Natural killer cell treated with Interleukin-12 subunit alpha and Interleukin-12 subunit beta and Interleukin-15 and Interleukin-18, amount 100 ng/mL, for 72 hours (primary cell): ENCODE measurements at places on chromosomes 11 and 22. TPM values are rescaled to one million over a fixed set of nuclear protein-coding genes. Genes with fewer than 3 reads are reported as not detected.

DNA sequence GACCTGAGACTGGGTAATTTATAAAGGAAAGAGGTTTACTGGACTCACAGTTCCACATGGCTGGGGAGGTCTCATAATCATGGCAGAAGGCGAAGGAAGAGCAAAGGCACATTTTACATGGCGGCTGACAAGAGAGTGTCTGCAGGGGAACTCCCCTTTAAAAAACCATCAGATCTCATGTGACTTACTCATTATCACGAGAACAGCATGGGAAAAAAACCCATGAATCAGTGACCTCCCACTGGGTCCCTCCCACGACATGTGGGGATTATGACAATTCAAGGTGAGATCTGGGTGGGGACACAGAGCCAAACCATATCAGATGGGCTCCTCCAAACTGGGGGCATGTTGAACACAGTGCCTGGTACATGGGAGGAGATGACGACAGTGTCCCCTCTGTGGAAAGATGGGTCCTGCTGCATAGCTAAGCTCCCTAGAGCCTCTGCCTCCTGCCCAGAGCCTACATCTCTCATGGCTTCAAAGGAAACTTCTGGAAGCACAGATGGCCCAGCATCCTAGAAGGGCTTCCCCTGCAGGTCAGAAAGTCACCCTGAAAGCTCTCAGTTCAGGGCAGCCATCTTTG lies 46.1 kb downstream of the MYEOV start:
- peaks cover 5% of the 10 kb centered on the region for H3K36me3 ChIP-seq
- H3K27ac ChIP-seq, result no peak overlapping the region
- no peak for DNase-seq
- no peak overlapping the region for H3K4me3 ChIP-seq
- peaks cover 5% of the 10 kb centered on the region for H3K27me3 ChIP-seq

GRCh38 chr11:10744206-10744605 lies 6.8 kb upstream of the CTR9 start:
- H3K27me3 ChIP-seq, result no peaks in the 10 kb centered on the region
- peak overlapping the region; percentile 54 for H3K4me3 ChIP-seq
- H3K4me1 ChIP-seq, result peaks cover 39% of the 10 kb centered on the region
- no peak overlapping the region for H3K27ac ChIP-seq

- H3K36me3 ChIP-seq, result no peaks in the 10 kb centered on the region
- DNase-seq, result no peak
- peak overlapping the region; percentile 46 for H3K27ac ChIP-seq
- peaks cover 31% of the 10 kb centered on the region for H3K4me1 ChIP-seq
- peak overlapping the region; percentile 58 for H3K4me3 ChIP-seq
Measured at GRCh38 chr11:65545853-65546216, 12.3 kb downstream of the LTBP3 start.

- no peak for DNase-seq
- no peak overlapping the region for H3K27ac ChIP-seq
- H3K4me3 ChIP-seq, result no peak overlapping the region
- peaks cover 18% of the 10 kb centered on the region for H3K27me3 ChIP-seq
- H3K4me1 ChIP-seq, result no peaks in the 10 kb centered on the region
- H3K36me3 ChIP-seq, result no peaks in the 10 kb centered on the region
Measured at GRCh38 chr11:115705200-115705599, 201.0 kb upstream of the CADM1 start.

DNA sequence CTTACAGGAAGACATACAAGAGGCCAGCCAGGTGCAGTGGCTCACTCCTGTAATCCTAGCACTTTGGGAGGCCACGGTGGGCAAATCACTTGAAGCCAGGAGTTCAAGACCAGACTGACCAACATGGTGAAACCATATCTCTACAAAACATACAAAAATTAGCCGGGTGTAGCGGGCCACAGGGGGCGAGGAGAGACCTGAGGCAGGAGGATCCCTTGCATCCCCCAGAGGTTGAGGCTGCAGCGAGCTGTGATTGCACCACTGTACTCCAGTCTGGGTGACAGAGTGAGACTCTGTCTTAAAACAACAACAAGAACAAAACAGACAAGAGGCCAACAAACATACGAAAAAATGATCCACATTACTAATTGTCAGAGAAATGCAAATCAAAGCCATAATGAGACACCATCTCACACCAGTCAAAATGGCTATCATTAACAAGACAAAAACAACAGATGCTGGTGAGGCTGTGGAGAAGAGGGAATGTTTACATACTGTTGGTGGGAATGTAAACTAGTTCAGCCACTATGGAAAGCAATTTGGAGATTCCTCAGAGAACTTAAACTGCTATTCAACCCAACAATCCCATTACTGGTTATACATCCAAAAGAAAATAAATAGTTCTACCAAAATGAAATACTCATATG lies 498.8 kb upstream of the ARHGAP42 start:
- H3K4me1 ChIP-seq, result no peaks in the 10 kb centered on the region
- no peaks in the 10 kb centered on the region for H3K27me3 ChIP-seq
- H3K27ac ChIP-seq, result no peak overlapping the region
- DNase-seq, result no peak

GRCh38 chr11:118321386-118322082 lies 17.0 kb downstream of the CD3E start:
- no peak overlapping the region for H3K27ac ChIP-seq
- DNase-seq, result no peak
- H3K36me3 ChIP-seq, result peaks cover 15% of the 10 kb centered on the region
- no peak overlapping the region for H3K4me3 ChIP-seq

DNA sequence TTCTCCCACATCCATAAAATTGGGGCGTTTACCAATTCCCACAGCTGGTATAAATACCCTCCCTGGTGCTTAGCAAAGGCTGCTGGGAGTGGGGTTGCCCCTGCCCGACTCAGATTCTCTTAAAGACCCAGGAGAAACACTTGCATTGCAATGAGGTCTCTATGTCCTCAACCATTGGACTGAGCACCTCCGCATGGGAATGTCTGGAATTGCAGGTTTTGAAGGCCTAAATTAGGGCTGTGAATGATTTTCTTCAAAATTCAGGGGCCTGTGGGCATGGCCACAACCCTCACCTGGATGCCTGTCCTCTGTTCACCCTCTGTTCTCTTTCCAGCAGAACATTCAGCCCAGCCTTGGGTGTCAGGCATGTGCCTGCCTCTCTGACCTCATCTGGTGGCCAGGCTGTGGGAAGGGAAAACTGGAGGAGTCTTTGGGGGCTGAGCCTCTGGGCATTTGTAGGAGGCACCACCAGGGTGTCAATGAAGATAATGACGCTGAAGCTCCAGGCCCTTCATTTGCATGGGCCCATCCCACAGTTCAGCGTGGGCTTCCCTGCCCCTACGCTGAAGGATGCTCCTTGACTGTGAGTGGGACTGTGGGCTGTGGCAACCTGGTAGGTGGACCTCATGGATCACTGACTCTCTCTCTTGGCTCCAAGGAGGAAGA lies 52.7 kb upstream of the MYEOV start:
- H3K36me3 ChIP-seq, result no peaks in the 10 kb centered on the region
- H3K27me3 ChIP-seq, result peaks cover 12% of the 10 kb centered on the region

- no peak for DNase-seq
- peaks cover 4% of the 10 kb centered on the region for H3K27me3 ChIP-seq
- H3K36me3 ChIP-seq, result no peaks in the 10 kb centered on the region
- peak overlapping the region; percentile 41 for H3K4me3 ChIP-seq
- H3K27ac ChIP-seq, result peak overlapping the region; percentile 70
- peaks cover 41% of the 10 kb centered on the region for H3K4me1 ChIP-seq
Measured at GRCh38 chr22:37604875-37605274, 3.8 kb upstream of the GGA1 start.

DNA sequence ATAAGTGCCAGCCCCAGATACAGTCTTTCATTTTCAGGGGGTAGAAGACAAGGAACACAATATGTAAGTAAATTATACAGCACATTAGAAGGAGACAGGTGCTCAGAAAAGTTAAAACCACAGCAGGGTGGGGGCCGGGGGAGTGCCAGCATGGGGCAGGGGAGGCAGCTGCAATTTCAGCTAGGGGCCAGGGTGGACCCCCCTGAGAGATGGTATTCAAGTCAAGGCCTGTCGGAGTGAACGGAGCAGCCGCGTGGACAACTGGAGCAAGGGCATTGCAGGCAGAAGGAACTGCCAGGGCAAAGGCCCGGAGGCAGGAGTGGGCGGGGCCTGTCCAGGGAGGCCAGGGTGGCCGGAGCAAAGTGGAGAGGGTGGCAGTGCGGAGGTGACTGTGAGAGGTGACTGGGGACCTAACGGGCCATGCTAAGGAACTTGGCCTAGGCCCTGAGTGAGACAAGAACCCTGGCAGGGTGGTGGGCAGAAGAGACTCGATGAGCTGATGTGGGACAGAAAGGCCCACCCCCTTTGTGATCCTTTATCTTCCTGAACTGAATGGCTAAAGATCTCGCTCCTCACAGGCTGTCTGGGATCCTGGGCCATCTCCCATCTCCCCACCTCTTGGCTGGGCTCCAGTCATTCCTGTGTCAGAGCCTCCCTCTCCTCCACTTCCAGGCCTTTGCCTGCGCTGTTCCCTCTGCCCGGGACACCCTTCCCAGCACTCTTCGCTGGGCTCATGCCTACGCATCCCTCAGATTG lies 22.4 kb upstream of the FLRT1 start:
- no peaks in the 10 kb centered on the region for H3K36me3 ChIP-seq
- no peak for DNase-seq
- peaks cover under 1% of the 10 kb centered on the region for H3K27me3 ChIP-seq
- no peak overlapping the region for H3K4me3 ChIP-seq

DNA sequence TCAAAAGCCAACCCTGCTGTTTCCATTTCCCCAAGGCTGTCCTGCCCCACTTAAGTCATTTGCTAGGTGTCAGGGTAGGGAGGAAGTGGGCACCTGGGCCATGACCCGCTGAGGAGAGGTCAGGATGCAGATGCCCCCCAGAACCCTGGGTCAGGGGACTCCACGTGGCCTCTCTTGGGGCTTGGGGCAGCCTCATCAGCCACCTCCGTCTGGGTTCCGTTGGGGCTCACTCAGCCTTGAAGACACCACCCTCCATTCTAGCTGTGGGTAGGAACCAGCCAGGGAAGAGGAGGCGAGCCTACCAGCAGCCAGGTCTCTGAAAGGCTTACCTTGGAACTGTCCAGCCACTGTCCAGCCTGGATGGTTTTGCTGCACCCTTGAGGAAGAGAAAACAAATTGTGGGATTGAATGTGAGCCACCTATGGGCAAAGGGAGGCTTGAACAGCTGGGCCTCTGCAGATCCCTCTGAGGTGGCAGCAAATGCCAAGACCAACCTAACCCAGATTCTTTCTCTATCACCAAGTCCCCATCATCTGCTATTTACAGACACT lies 2.5 kb downstream of the APOL4 start:
- H3K4me3 ChIP-seq, result no peak overlapping the region
- no peak for DNase-seq
- H3K4me1 ChIP-seq, result peaks cover 24% of the 10 kb centered on the region

GRCh38 chr11:788009-788640 lies 1.8 kb downstream of the CEND1 start:
- no peak overlapping the region for H3K27ac ChIP-seq
- H3K4me3 ChIP-seq, result no peak overlapping the region
- H3K36me3 ChIP-seq, result no peaks in the 10 kb centered on the region

DNA sequence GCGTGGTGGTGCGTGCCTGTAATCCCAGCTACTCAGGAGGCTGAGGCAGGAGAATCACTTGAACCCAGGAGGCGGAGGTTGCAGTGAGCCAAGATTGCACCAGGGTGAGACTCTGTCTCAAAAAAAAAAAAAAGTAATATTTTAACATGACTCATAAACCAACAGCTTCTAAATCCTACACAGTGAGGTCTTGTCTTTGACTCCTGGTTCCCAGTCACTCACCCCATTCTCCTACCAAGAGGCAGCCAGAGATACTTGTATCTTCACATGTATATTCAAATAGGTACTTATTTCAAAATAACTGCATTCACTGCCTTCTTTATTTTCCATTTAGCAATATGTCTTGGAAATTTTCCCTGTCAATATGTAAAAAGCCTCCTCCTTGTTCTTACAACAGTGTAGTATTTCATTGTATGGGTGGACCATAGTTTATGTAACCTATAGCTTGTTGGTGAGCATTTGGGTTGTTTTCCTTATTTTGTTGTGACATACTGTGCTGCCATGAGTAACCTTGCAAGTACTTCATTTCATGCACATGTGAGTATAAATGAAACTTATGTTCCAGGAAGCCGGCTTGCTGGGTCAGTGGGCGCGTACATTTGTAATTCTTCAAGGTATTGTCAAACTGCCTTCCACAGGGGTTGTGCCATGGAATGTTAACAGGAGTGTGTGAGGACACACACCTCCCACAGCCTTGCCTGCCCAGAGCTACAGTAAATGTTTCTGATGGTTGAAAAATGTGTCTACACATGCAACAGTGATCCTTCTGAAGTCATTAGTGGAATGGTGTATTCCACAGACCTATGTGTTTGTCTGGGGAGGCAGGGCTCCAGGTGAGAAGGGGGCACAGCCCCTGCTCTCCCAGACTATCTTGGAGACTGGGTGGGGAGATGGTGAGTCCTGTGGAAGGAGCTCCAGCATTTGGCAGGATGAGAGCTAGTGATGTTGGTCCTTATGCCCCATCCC lies 47.9 kb downstream of the OSBP2 start:
- peaks cover 24% of the 10 kb centered on the region for H3K4me1 ChIP-seq
- H3K4me3 ChIP-seq, result peak overlapping the region; percentile 64
- no peak for DNase-seq

DNA sequence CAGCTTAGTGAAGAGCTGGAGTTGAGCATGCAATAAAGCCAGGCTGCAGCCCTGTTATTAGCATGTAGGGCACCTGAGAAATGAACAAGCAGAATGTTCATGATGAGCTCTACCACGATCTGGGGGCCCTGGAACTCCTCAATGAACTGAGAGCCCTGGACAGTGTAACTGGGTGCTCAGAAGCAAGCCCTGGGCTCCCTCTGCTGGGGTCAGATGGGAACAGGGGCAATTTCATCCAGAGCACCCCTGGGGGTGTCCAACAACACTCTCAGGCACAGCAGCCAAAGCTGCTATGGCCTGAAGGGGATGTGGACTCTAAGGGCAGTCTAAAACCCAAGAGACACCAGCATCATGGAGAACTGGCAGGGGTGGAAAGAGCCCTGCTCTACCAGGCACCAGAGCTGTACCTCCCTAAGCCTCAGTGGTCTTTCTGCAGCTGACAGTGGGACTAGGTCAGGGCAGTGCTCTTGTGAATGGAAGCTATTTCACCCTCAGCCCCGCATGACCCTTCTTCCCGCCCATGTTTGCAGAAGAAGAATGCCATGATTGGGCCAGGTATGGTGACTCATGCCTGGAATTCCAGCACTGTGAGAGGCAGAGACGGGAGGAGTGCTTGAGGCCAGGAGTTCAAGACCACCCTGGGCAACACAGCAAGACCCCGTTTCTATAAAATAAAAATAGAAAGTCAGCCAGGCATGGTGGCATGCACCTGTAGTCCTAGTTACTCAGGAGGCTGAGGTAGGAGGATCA lies 28.9 kb downstream of the THOC5 start:
- H3K27me3 ChIP-seq, result no peaks in the 10 kb centered on the region
- H3K27ac ChIP-seq, result no peak overlapping the region
- H3K4me3 ChIP-seq, result no peak overlapping the region
- peaks cover 20% of the 10 kb centered on the region for H3K36me3 ChIP-seq

Gene ELF5
- total RNA-seq, result not detected

Gene ZBTB16
- total RNA-seq, result 13.1 TPM

Gene BATF2
- not detected for total RNA-seq

Gene SHANK2
- not detected for total RNA-seq

Gene KRTAP5-9
- total RNA-seq, result not detected

Gene OR56A1
- total RNA-seq, result 0.11 TPM

Gene TXN2
- 67.5 TPM for total RNA-seq

Gene NNMT
- not detected for total RNA-seq

Gene EXPH5
- 0.90 TPM for total RNA-seq

Gene MAML2
- total RNA-seq, result 15.9 TPM

Gene TRIM49
- not detected for total RNA-seq

Gene OR10D3
- total RNA-seq, result not detected

Gene RNF214
- total RNA-seq, result 21.6 TPM
